ENCODE measurements at places on chromosomes 13 and 19. TPM values are rescaled to one million over a fixed set of nuclear protein-coding genes. Genes with fewer than 3 reads are reported as not detected.

DNA sequence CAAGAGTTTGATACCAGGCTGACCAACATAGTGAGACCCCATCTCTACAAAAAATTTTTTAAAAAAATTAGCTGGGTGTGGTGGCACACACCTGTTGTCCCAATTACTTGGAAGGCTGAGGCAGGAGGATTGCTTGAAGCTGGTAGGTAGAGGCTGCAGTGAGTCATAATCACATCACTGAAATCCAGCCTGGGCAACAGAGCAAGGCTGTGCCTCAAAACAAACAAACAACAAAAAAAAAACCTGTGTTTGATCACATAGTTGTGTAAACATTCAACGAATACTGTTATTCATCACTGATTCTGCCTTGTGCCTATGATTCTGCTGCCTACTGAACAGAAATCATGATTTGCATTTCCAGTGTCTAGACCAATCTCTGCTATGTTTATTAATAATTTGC is 134.0 kb downstream of the TBC1D4 start:
- DNase-seq, result no peak
- H3K27ac ChIP-seq, result no peak overlapping the region
- H3K27me3 ChIP-seq, result no peaks in the 10 kb centered on the region
- no peaks in the 10 kb centered on the region for H3K4me1 ChIP-seq
- H3K4me3 ChIP-seq, result no peak overlapping the region

DNA sequence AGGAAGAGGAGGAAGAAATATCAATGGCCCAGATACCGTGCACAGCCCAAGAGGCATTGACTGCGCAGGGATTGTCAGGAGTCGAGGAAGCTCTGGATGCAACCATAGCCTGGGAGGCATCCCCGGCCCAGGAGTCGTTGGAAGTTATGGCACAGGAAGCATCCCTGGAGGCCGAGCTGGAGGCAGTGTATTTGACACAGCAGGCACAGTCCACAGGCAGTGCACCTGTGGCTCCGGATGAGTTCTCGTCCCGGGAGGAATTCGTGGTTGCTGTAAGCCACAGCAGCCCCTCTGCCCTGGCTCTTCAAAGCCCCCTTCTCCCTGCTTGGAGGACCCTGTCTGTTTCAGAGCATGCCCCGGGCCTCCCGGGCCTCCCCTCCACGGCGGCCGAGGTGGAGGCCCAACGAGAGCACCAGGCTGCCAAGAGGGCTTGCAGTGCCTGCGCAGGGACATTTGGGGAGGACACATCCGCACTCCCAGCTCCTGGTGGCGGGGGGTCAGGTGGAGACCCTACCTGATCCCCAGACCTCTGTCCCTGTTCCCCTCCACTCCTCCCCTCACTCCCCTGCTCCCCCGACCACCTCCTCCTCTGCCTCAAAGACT is 36.0 kb downstream of the KEAP1 start:
- no peaks in the 10 kb centered on the region for H3K36me3 ChIP-seq
- no peak overlapping the region for H3K4me3 ChIP-seq
- no peaks in the 10 kb centered on the region for H3K4me1 ChIP-seq
- H3K27me3 ChIP-seq, result no peaks in the 10 kb centered on the region

- no peaks in the 10 kb centered on the region for H3K36me3 ChIP-seq
- peak overlapping the region; percentile 33 for H3K27ac ChIP-seq
Observed at GRCh38 chr19:16566161-16566560, 6.1 kb downstream of the SLC35E1 start.

DNA sequence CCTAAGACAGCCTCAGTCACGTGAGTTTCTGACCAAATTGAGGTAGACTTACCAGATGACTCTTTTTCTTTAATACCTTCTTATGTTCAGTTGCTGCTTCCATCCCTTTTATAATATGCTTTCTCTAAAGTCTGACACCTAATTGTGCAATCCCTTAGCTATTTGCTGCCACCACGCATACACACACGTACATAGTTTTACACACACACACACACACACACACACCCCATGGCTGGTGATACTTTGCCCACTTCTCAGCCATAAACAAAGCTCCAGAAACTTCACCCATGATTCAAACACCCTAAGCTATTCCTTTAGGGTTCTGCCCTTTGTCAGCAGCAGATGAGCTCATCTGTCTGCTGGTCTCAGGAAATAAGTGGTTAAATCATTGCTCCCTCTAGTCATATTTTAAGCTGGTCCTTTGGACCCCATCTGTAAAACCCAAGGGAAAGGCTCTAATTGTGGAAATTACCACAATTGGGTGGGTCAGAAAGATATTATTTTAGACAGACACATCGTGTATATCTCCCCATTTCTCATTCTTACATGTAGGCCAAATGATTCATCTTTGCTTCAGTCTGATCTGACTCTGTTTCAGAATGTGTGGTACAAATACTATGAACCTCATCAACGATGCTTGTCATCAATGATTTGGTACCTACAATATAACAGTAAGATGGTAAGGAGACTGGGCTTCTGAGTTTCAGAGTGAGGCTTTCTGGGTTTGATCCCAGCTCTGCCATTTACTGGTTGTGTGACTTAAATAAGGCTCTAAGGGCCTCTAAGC is 69.2 kb downstream of the NALCN start:
- no peak overlapping the region for H3K4me3 ChIP-seq
- H3K27ac ChIP-seq, result no peak overlapping the region
- no peaks in the 10 kb centered on the region for H3K36me3 ChIP-seq
- no peaks in the 10 kb centered on the region for H3K27me3 ChIP-seq
- DNase-seq, result no peak

Gene FLT3
- total RNA-seq, result 0.90 TPM

DNA sequence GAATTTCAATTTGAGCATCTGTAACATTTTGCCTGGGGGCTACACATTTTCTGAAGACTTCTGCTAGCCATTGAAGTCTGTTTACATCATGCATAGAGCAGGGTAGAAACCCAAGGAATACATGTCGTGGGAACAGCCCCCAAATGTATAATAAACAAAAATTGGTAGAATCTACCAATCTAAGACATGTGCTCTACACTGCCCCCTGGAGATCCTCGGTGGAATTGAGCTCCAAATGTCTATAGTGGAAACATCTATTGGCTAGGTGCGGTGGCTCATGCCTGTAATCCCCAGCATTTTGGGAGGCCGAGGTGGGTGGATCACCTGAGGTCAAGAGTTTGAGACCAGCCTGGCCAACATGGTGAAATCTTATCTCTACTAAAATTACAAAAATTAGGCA is 57.3 kb downstream of the MBD3L2B start:
- H3K27me3 ChIP-seq, result no peaks in the 10 kb centered on the region
- H3K4me1 ChIP-seq, result no peaks in the 10 kb centered on the region
- H3K36me3 ChIP-seq, result no peaks in the 10 kb centered on the region
- no peak overlapping the region for H3K27ac ChIP-seq
- H3K4me3 ChIP-seq, result no peak overlapping the region
- no peak for DNase-seq

Gene SYT3
- 0.14 TPM for total RNA-seq

- no peaks in the 10 kb centered on the region for H3K27me3 ChIP-seq
- no peaks in the 10 kb centered on the region for H3K4me1 ChIP-seq
- DNase-seq, result no peak
- peak overlapping the region; percentile 73 for H3K27ac ChIP-seq
Observed at GRCh38 chr13:21075011-21075378, 13.6 kb upstream of the LATS2 start.

- no peaks in the 10 kb centered on the region for H3K27me3 ChIP-seq
- no peak overlapping the region for H3K27ac ChIP-seq
- no peaks in the 10 kb centered on the region for H3K4me1 ChIP-seq
- DNase-seq, result no peak
Observed at GRCh38 chr13:20713014-20713376, 9.5 kb downstream of the IL17D start.

GRCh38 chr19:53102206-53102755 is 941 bp downstream of the ZNF160 start:
- H3K4me3 ChIP-seq, result peak overlapping the region; percentile 73
- no peaks in the 10 kb centered on the region for H3K27me3 ChIP-seq
- H3K36me3 ChIP-seq, result no peaks in the 10 kb centered on the region

Measured in uterus (tissue), 4 donors.